ENCODE measurements at places on chromosomes 4 and X.

- DNase-seq: no peak
Observed at GRCh38 chr4:82786828-82787227, 11.8 kb downstream of the SCD5 start.

GRCh38 chr4:150578745-150579501 lies 3.0 kb upstream of the MAB21L2 start:
- DNase-seq: peak; percentile 57

GRCh38 chrX:148500423-148501385 lies at the start of gene AFF2:
Gene AFF2, plus strand, starts transcription at chrX:148500617. Its CDS starts 481 bp downstream, at chrX:148501098.
- no peak for DNase-seq

DNA sequence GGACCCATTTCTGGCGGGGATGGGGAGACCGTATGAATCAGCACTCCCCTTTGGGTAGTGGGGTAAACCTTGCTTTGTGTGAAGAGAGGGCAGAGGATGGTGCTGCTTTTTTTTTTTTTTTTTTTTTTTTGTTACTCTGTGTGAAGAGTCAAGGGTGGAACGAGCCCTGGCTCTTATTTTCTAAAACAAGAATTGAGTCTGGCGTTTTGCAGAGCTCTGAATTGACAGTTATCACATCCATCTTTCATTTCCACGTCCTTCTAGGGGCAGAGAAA lies 1.2 kb downstream of the SLAIN2 start:
- no peak for DNase-seq

DNA sequence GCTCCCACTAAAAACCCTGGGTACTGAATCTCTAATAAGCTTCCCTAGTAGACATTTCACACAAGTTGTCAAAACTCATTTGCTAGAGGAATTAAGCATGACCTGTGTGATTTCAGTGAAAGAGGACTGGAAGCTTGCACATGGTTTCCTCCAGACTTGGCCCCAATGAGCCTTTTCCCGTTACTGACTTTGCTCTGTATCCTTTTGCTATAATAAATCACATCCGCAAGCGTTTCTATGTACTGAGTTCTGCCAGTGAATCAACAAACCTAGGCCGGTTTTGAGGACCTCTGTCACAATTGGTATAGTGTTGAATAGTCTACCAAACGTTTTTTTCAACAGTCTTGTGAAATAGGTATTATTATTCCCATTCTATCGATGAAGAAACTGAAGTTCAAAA lies 8.2 kb downstream of the ATP11C start:
- DNase-seq: no peak

- DNase-seq: peak; percentile 54
Observed at GRCh38 chrX:10631416-10632145, 11.2 kb upstream of the MID1 start.

GRCh38 chrX:84469226-84469625 lies 33.0 kb downstream of the HDX start:
- DNase-seq: peak; percentile 42

DNA sequence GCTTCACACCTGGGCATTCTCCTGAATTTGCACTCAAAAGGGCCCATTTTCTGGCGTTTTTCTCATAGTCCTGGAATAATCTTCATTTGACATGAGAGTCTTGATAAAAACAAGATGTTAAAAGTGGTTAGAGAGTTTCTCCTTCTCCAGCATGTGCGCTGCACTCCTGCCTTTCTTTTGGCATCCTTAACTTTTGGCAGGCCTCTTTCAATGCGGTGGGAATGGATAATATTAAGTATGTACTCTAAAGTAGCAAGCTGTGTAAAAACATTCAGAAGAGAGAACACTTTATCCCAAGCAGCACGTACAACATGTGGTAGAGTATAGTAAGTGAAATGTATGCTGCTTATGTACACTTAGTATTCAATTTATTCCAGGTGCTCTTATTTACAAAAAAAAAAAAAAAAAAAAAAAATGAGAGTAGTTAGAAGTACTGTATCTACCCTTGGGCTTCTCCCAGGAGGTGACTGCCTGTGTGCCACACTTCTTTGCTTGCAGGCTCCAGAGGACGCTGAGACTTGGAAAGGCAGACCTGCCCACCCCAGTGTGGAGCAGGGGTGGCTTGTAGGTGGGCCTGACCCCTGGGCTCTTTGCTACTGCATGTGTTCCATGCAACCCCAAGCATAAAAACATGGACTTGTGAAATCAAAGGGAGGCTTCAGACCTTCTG lies 3.9 kb downstream of the FGF2 start:
- no peak for DNase-seq

DNA sequence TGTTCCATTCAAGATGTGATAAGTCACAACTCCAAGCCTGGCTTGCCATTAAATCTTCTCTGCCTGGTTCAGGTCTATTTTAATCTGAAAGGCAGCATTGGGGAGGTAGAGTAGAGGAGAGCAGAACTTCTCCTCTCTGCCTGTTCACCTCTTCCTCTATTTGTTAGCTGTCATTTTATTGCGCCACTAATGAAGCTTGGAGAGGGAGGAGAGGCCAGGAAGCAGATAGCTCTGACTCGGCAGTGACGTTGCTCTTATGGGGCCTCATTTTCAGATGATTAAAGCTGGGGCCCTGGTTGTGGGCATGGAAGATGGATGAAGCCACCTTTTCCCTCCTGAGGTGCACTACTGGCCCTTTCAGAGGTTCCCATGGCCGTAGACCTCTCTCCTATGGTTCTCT lies 207.3 kb downstream of the MID1IP1 start:
- DNase-seq: no peak

DNA sequence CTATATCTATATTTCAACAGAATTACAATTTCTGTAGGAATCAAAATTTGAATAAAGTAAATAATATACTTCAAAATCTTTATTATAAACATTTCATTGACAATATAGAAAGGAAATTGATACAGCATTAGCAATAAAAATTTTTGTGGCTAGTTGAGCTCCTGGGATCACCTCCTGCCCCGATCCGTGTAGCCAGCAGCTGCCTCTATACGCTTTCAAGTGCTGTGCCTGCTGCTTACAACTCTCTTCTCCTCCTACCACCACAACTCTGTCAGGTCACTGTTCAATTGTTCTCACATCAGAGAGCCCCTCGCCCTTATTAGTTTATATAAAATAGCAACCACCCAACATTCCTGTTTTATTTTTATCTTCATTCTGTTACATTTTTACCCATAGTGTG lies 27.6 kb downstream of the INPP4B start:
- DNase-seq: no peak

DNA sequence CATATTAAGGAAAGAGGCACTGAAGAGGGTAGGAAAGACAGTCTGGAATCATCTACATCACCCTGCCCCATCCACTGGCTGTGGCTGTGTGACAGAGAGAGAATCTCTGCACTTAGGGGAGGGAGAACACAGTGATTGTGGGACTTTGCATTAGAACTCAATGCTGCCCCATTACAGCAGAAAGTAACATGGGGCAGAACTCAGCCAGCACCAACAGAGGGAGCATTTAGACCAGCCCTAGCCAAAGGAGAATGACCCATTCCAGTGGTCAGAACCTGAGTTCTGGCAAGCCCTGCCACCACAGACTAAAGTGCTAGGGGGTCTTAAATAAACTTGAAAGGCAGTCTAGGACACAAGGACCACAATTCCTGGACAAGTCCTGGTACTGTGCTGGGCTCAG lies 37.9 kb downstream of the ZNF330 start:
- DNase-seq: no peak

DNA sequence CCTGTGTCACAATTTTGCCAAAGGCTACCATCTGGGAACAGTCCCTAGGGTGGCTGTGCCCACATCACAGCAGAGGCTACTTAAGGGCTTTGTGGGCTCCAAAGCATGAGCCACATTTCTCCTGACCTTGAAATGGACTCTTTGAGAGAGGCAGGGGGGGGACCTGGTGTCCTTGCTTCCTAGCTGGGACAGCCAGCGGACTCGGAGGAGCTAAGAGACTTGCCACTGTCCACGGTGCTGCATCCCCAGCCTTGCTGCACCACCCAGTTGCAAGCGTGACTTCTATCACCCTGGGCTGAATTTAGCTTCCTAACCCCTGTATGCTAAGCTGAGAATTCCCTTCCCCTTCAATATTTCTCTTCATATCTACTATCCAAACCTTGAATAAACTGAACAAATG lies 99.0 kb downstream of the PHKA2 start:
- DNase-seq: peak; percentile 5

DNA sequence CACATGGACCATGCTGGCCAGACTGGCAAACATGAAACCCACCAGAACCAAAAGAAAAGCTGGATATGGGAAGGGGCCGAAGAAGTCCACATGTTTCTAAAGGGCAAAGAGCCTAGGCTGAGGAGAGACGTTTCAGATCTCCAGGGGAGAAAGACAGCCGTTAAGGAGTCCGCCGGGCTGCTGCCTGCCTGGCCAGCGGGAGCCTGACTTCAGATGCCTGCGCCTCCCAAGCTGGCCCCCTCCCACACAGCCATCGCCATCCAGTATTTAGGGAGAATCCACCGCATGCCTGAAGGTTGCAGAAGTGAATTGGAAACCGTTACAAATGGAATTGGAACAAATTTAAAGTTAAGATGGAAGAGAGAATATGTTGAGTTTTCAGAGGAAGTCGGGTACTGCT lies 2.9 kb downstream of the TBL1X start:
- peak; percentile 9 for DNase-seq

- DNase-seq: no peak
Observed at GRCh38 chr4:79298484-79298883, 27.4 kb downstream of the NAA11 start.

- peak; percentile 31 for DNase-seq
Observed at GRCh38 chrX:133670383-133670782, 255.1 kb upstream of the GPC4 start.

GRCh38 chr4:145533961-145534360 lies 52.3 kb downstream of the SMAD1 start:
- DNase-seq: no peak

DNA sequence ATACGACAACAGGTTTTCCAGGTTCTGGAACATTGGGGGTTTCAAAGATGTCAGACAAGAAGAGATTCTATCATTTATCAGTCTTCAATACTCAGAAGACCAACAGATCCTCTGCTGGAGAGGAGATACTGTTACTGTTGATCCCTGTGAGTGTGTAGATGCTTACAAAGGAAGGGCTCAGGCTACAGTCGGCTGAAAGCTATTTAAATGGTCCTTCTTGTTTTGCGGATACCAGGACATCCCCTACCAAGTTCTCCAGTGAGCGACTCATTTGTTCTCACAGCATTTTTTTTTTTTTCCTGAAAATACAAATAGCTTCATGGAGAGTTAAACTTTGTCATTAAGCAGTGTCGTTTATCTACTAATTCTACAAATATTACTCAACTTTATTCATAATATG lies 201.6 kb downstream of the CAMK2D start:
- no peak for DNase-seq

DNA sequence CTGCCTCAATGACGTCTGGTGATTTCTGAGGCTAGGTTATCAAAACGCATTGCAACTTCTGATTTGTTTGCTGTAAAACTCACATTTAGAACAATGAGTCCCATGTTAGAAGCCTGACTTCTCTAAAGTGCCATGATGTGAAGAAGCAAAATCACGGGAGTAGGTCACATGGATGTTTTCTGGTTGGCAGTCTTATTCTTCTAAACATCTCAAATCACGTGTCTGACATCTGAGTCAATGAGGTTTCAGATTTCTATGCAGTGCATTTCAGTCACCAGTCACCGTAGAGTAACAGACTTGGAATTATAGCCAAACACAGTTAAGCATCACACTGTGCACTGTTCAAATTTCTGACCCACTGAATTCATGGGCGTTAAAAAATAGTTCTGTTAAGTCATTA lies 482.1 kb downstream of the TMA16 start:
- DNase-seq: no peak

DNA sequence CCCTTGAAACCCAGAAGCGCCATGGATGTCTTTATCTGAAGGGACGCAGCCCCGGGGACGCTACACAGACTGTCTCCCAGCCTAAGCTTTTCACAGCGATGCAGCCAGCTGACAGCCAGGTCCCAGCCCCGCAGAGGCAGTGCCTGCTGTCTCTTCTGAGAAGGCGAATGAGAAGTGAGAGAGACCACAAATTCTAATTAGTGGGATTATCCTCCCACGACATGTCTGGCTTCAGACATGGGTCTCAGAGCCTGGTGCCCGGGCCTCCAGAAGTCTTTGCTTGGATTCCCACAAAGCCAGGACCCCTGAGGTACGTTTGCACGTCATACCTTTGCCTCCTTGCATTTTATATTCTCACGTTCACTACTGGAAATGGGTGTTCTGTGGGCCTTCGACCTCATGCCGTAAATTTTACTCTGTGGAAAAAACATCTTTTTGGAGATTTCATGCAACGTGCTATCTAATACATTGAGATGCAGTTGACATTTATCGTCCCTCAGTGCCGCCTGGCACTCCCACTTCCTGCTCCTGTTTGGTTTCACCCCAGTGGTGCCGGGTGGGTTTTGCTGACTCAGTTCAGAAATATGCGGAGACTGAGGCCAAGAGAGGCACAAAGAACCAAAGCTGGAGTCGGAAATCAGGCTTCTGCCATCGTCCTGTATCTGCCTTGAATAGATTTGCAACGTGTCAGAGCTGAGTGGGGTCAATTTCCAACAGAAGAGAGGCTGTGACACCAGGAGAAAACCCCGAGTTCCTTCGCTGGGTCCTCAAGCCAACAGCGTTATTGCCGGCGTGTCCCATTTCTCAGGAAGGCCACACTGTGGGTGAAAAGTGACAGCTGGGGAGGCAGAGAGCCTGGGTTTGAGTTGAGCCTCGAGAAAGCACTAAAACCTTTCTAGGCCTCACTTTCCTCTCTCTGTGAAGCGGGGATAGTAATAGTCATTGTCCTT lies 114.4 kb downstream of the STK32B start:
- DNase-seq: peak; percentile 64

DNA sequence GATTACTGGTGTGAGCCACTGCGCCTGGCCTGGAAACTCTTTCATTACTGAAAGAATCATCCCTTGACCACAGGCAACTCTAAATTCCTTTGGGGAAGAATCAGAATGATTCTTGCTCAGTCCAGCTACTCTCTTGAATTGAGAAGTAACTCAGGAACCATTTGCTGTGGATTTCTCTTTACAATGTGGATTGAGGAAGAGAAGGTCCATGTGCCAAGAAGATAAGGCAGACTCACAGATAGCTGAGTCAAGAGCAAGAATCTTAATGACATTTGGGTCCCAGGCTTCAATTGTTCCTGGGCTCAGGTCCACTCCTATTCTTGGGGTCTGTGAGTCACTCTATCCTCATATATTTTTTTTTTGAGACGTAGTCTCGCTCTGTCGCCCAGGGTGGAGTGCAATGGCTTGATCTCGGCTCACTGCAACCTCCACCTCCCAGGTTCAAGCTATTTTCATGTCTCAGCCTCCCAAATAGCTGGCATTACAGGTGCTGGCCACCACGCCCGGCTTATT lies 6.2 kb upstream of the MGARP start:
- DNase-seq: peak; percentile 26

- DNase-seq: peak; percentile 4
Observed at GRCh38 chrX:155216940-155217440, 730 bp downstream of the VBP1 start.

Data from IMR-90 (cell line).